ENCODE measurements at places on chromosomes 7 and 10. TPM values are rescaled to one million over a fixed set of nuclear protein-coding genes. Genes with fewer than 3 reads are reported as not detected.

C10orf105 gene
- polyA plus RNA-seq, result 0.19 TPM

TFEC gene
- not detected for polyA plus RNA-seq

CLRN3 gene
- polyA plus RNA-seq, result not detected

RHOBTB1 gene
- polyA plus RNA-seq, result 4.6 TPM

SLC4A2 gene
- 64.8 TPM for polyA plus RNA-seq

IKZF5 gene
- polyA plus RNA-seq, result 6.9 TPM

PRSS2 gene
- not detected for polyA plus RNA-seq

ZNF282 gene
- polyA plus RNA-seq, result 7.2 TPM

PROSER2 gene
- polyA plus RNA-seq, result 3.7 TPM

BTRC gene
- 12.2 TPM for polyA plus RNA-seq

PRKCQ gene
- polyA plus RNA-seq, result 12.6 TPM

CUBN gene
- polyA plus RNA-seq, result 0.06 TPM

GALNT17 gene
- polyA plus RNA-seq, result 11.5 TPM

EGR2 gene
- polyA plus RNA-seq, result 3.5 TPM

ACSL5 gene
- polyA plus RNA-seq, result 0.09 TPM

AMPH gene
- polyA plus RNA-seq, result 5.2 TPM

SKAP2 gene
- 4.4 TPM for polyA plus RNA-seq

OR2A5 gene
- not detected for polyA plus RNA-seq

ADAMTS14 gene
- polyA plus RNA-seq, result 1.5 TPM

TUBAL3 gene
- polyA plus RNA-seq, result not detected

TMEM236 gene
- polyA plus RNA-seq, result 0.03 TPM

UMAD1 gene
- polyA plus RNA-seq, result 10.3 TPM

OPALIN gene
- polyA plus RNA-seq, result not detected

HYAL4 gene
- polyA plus RNA-seq, result not detected

HOXA3 gene
- polyA plus RNA-seq, result not detected

TMEM213 gene
- polyA plus RNA-seq, result 0.14 TPM

LIPM gene
- polyA plus RNA-seq, result not detected

UCMA gene
- 18.7 TPM for polyA plus RNA-seq

RGR gene
- not detected for polyA plus RNA-seq

EBLN1 gene
- polyA plus RNA-seq, result not detected

HMX2 gene
- 3.4 TPM for polyA plus RNA-seq

SPDYE16 gene
- polyA plus RNA-seq, result 1.1 TPM

TMEM184A gene
- polyA plus RNA-seq, result 0.03 TPM

WDR86 gene
- 9.1 TPM for polyA plus RNA-seq

Data from GM23338 (cell line).